Naive thymus-derived CD4-positive, alpha-beta T cell (primary cell): ENCODE measurements at places on chromosomes 5 and 9. TPM values are rescaled to one million over a fixed set of nuclear protein-coding genes. Genes with fewer than 3 reads are reported as not detected.

SLC6A3 gene
- not detected for polyA plus RNA-seq

CAPSL gene
- polyA plus RNA-seq: not detected

ANXA2R gene
- 55.7 TPM for polyA plus RNA-seq

CCDC69 gene
- 112 TPM for polyA plus RNA-seq

STKLD1 gene
- 0.78 TPM for polyA plus RNA-seq

SPARC gene
- polyA plus RNA-seq: 0.30 TPM

LVRN gene
- polyA plus RNA-seq: not detected

MOB3B gene
- polyA plus RNA-seq: 0.07 TPM

IL4 gene
- polyA plus RNA-seq: not detected

YIPF5 gene
- 62.9 TPM for polyA plus RNA-seq

C5orf47 gene
- not detected for polyA plus RNA-seq

GLRA1 gene
- not detected for polyA plus RNA-seq

TUSC1 gene
- 0.48 TPM for polyA plus RNA-seq

AIF1L gene
- polyA plus RNA-seq: 0.22 TPM

CCDC183 gene
- 0.35 TPM for polyA plus RNA-seq

GRHPR gene
- 94.7 TPM for polyA plus RNA-seq

ACTBL2 gene
- polyA plus RNA-seq: not detected

CYLC2 gene
- not detected for polyA plus RNA-seq

CHSY3 gene
- polyA plus RNA-seq: not detected

AGXT2 gene
- not detected for polyA plus RNA-seq

CYSRT1 gene
- polyA plus RNA-seq: not detected

VAV2 gene
- polyA plus RNA-seq: 0.18 TPM

INSL4 gene
- not detected for polyA plus RNA-seq

CCDC192 gene
- not detected for polyA plus RNA-seq

IGFBPL1 gene
- polyA plus RNA-seq: not detected

MYMK gene
- not detected for polyA plus RNA-seq
